NCI-H1048 (cell line): ENCODE measurements at places on chromosomes 12 and 14.
A peak's percentile ranks its signal among the peaks of the same experiment; 100 is the strongest.

GRCh38 chr12:132095520-132096409 is 48.4 kb downstream of the DDX51 start:
- no peak for DNase-seq

DNA sequence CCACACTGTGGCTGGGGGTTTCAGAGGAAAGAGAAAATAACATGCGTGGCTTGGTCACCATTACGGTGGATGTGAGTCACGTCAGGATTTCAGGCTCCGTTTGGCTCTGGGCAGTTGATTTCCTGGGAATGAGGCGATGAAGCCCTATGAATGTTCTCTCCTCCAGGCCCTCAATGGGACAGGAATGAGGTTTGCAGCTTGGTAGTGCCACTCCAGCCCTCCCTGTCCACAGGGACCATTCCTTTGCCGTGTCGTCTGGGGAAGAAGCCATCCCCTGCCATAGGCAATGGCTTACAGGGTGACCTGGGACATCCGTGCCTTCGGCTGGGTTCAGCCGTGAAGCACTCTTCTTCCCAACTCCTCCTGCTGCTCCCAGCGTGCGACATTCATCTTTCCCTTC is 95.0 kb downstream of the FBXL14 start:
- DNase-seq, result no peak

- DNase-seq, result no peak
Observed at GRCh38 chr14:30153717-30154116, 226.1 kb upstream of the PRKD1 start.

- DNase-seq, result no peak
Observed at GRCh38 chr12:119728444-119728745, 60.5 kb downstream of the PRKAB1 start.

- no peak for DNase-seq
Observed at GRCh38 chr12:10095971-10096370, 2.8 kb downstream of the CLEC1A start.

- DNase-seq, result no peak
Observed at GRCh38 chr14:37598747-37599506, 3.5 kb downstream of the TTC6 start.

DNA sequence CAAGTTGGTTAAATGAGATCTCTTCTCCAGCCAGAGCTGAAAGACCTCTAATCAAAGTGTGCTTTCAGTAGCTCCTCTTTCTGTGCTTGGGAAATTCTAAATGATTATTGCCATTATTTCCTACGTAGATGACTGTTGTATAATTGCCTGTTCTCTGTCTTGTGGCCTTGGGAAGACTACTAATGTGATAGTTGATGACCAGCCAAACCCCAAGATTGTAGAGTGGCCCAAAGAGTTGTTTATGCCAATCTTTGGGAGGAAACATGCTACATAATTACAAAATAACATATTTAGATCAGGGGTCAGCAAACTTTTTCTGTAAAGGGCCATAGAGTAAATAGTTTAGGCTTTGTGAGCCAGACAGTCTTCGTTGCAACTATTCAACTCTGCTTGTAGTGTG is 135.1 kb upstream of the DIO2 start:
- no peak for DNase-seq

GRCh38 chr14:71060825-71061455 is 153.7 kb downstream of the PCNX1 start:
- no peak for DNase-seq

DNA sequence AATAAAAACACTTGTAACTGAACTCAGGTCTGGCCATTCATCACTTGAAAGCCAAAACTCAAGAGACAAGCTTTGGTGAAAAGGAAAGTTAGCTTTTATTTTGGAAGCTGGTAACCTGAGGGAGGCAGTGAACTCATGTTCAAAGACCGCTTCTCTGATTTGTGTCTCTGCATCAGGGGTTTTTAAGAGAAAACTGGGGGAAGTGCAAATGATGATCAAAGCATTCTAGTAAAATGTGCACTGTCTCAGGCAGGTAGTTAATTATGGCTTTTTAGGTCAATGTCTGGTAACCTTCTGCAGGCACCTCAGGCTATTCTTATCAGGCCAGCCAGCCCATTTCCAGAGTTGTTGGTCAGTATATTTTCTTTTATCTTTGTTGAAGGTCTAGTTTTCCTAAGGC is 162.2 kb downstream of the SYT10 start:
- DNase-seq, result no peak

GRCh38 chr14:76280221-76280620 is 95.7 kb upstream of the ESRRB start:
- no peak for DNase-seq

DNA sequence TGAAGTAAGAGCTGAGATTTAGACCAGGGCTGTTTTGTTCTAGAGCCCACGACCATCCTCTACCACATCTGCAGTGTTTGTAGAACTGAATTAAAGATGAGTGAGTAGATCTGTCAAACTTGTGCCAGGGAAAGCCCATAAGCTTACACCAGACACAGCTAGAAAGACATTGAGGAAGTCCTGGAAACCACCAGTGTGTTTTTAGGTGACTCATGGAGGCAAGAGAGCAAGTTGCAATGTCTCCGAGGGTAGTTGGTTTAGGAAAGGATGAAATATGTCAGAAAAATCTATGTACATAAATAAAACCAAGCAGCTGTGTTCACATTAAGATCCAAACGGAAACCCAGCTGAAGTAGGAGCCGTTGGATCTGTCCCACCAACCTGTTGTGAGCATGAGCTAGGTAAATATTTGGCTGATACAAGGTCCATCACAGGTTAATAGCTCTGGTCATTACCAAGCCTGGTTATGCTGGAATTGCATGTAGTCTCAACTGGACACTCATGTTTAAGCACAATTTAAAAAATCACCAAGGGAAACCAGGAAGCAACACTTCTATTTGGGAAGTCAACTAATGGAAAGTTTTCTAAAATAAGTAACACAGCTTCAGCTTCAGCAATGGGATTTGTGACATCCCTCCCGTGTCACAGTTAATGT is 49.9 kb upstream of the PLEKHG3 start:
- DNase-seq, result no peak

GRCh38 chr12:56766535-56766934 is 3.4 kb downstream of the HSD17B6 start:
- no peak for DNase-seq

- peak; percentile 2 for DNase-seq
Observed at GRCh38 chr14:64760146-64760755, 56.0 kb downstream of the PLEKHG3 start.

- no peak for DNase-seq
Observed at GRCh38 chr12:121538699-121539061, 42.1 kb downstream of the KDM2B start.

DNA sequence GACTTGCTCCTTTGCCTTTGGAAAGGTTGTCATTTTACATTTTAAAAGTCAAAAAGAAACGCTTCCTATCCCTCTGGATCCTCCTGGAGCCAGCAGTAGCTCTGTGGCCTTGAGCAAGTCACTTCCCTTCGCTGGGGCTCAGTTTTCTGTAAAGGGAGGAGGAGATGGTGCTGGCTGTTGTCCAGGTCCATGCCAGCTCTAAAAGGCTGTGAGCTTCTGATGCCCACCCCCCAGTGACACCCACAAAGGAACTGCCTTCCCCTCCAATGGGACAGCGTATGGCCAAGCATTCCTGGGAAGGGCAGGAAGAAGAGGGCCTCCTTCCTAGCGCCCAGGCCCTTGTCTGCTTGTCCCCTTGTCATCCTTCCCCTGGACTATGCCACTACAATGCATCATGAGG is 81.5 kb downstream of the NTF3 start:
- no peak for DNase-seq

DNA sequence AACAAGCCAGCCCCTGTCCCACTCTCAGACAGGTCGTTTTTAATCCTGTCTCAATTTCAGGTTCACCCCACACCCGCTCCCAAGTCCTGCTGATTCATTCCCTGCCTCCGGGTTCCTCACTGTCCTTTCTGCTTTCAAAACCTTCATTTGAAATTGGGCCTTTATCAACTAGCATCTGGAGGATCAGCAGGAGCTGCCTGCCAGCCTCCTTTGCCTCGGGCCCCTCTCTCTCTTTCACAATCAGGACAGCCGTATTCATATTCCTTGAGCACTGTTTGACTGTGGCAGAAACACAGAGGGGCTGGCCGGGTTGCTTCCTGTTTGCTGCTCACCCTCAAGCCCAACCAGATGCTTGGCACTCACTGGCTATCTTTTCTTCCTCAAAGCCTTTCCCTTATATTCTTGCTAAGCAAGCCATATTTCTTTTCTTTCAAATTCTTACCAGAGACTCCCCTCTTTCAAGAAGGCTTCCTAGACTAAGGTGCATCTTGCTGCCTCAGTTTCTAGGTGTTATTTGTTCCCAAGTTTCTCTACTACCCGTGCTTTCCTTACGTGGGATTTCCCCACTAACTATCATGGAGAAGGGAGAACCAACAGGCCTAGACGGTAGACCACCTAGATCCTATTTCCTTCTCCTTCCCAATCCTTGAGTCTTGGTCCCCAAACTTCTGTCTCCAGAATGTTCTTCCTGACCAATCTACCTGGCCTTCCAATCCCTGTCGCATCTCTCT is 3.0 kb downstream of the GALNT6 start:
- no peak for DNase-seq

DNA sequence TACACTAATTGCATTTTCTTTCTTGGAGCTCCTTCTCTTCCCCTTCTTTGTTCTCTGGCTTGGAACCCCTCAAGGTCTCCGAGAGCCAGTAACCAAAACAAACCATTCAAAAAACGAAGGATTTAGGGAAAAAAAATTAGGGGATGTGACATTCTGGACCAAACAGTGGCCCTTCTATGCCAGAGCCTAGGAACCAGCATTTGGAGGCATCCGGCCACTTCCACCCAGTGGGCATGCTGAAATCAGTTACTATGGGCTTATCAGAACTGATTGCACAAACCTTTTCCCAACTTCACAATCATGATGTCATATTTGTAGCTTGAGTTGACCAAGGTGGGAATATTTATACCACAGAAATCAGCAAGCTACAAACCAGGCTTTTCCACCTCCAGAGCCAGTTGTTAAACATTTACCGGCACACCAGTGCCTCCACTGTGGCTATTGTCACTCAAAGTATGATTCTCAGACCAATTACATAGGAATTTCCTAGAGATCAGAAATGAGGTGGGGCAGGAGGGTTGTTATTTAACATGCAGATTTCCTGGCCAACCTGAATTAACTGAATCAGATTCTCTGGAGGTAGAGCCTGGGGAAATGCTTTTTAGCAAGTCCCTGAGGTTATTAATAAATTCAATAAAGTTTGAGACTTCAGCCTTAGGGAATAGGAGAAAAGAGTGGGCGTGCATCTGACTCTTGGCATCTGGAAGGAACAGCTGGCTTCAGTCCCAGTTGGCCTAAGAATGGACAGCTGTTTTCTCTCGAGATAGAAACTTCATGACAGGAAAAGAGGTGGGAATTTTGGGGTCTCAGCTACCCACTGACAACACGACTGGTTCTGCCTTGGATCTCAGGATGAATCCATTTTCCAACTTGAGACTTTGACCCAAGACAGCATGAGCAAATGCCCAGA is 273.9 kb downstream of the ZFP36L1 start:
- DNase-seq, result no peak

DNA sequence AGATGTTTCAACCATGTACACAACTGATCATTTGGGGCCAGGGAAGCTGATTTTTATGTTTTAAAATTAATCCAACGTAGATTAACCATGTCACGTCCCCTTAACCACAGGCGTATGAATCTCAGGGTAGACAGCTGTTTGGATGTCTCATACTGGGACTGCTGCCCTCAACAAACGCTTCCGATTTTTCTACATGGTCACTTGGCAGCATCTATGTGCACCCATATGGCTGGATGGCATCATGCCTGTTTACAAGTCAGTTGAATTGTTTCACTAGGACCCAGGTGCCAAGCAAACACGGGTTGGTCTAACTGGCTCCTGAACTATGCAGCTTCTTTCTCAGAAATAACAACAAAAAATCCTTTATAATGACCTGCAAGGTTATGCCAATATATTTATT is 393.8 kb downstream of the NPAS3 start:
- no peak for DNase-seq

GRCh38 chr14:71138448-71139293 is 231.4 kb downstream of the PCNX1 start:
- no peak for DNase-seq

- DNase-seq, result peak; percentile 85
Observed at GRCh38 chr14:65255583-65256461, 153.5 kb upstream of the MAX start.

- no peak for DNase-seq
Observed at GRCh38 chr12:112185093-112185923, 59.9 kb downstream of the TRAFD1 start.

DNA sequence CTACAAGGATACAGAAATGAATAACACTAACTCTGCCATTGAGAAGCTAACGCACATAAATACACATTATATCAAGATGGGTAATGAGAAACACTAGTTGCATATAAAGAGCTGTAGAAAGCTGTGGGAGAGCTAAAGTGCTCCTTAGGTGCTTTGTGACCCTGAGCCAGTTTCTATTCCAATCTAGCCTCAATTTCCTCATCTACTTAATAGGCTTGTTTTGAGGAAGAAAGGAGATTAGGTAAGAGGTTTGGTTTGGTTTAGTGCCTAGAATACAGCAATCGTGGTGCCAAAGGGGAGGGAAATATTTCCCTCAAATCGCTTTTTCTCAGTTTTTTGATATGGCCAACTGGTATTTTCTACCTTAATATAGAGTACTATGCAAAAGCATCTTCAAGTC is 994 bp downstream of the SRP54 start:
- no peak for DNase-seq

DNA sequence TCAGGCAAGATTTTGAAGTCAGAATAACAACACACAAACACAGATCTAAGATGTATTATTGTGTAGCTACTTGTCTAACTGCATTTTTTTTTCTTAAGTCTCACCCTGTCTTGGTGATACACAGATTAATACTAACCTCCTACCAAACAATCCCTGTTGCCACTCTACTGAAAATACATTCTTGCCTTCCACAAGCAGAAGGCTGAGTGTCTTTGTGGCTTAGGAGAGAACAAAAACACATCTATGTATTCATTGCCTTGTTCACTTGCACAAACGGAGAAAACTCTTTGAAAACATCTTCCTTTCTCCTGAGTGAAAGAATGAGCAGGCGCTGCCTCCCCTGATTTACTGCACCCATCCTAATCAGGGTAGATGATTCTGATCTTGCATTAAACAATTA is 642.2 kb downstream of the DIO2 start:
- DNase-seq, result no peak

- DNase-seq, result peak; percentile 25
Observed at GRCh38 chr12:127293507-127294310, 973.3 kb upstream of the TMEM132C start.

GRCh38 chr14:105060751-105061427 is 4.3 kb downstream of the GPR132 start:
- no peak for DNase-seq

DNA sequence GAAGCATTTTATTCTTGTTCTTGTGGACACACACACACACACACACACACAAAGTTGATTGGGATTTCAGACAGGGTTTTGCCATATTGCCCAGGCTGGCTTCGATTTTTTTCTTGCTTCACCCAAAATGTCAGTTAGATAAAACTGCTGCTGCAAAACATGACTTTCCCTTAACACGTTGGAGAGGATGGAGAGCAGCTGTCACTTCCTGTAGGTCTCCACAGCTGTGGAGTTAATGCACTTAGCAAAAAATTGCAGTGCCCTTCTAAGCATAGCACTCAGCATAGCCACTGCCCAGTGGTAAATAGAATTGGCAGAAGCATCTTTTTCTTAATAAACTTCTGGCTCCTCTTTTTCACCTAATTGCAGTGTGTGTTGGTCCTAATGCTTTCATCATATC is 54.5 kb downstream of the PDZRN4 start:
- DNase-seq, result no peak
